ENCODE measurements at places on chromosomes 12 and 14. TPM values are rescaled to one million over a fixed set of nuclear protein-coding genes. Genes with fewer than 3 reads are reported as not detected.

The USP44 gene
- under 0.01 TPM for total RNA-seq

The ACRBP gene
- total RNA-seq, result under 0.01 TPM

The ZBTB39 gene
- total RNA-seq, result 4.4 TPM

DNA sequence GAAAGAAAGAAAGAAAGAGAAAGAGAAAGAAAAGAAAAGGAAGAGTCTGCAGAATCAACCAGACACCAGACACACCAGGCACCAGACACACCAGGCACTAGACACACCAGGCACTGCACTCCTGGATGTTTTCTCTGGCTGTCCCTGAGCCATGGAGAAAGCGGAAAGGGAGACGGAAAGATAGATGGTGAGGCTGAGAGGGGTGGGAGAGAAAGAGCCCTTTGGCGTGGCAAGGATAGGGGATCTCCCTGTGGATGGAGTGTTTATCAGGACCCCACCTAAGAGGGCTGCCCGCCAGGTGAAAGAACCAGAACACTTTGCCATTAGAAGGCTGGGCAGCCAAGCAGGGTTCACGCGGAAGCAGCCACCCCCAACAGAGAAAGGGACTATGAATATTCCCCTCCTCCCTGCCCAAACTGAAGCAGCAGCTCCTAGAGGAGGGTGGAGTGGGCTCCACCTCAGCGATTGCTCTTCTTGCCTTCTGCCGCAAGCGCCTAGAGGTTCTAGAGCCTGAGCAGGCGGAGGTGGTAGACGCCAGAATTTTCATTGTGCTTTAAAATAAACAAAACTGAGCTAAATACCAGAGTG is 13.4 kb downstream of the ST8SIA1 start:
- no peak for DNase-seq
